ENCODE measurements at places on chromosomes 5 and 9.

GRCh38 chr5:111840036-111840674 lies 83.2 kb upstream of the NREP start:
- DNase-seq = no peak

DNA sequence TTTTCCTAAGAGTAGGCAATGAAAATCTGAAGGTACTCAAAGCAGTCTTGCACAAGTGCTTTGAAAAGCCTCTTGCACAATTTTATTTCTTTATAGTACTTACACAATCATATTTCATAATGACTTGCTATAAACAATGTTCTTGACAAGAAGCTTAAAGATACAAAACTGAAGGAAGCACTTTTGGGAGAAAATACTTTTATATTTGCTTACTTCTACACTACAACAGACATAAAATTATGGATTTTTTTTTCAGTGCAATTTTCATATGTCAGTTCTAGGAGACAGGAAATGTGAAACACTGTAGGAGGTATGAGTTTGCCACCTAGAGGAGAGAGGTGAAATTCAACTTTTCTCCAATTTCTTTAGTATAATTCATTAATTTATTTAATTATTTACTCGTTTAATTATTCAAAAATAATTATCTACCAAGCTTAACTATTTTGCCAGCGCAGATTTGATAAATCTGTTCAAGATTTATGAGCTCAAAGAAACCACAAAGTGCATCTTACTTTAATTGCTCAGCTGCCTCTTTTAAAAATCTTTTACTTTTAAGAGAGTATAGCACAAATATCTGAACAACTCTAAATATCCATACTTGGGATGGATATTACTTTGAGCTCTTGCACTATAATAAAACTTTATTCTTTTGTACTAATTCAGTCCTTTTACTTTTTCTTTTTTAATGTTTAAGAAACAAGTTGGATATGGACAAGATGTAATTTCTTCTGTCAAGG lies 29.0 kb upstream of the CDKN2B start:
- peak; percentile 39 for DNase-seq

- no peak for DNase-seq
Measured at GRCh38 chr9:112555101-112555643, 68.5 kb downstream of the KIAA1958 start.

- DNase-seq = no peak
Measured at GRCh38 chr5:112192866-112193265, 226.2 kb downstream of the EPB41L4A start.

DNA sequence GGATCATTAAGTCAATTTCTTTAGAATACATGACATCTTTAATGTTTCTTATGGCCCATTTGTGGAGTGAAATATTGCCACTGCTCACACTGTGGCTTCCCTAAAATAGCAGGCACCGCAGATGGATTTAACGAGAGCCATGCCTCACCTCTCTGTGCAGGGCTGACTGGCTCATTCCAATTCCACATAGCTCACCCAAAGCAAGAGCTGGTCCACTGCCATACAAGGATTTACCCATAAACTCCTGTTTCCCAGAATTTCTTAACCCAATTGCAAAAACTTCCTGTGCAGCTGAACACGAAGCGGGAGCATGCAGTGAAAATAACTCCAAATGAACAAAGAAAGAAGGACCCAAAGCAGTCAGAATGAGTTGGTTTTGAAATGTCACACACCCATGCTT lies 159.5 kb downstream of the BAAT start:
- DNase-seq = no peak

DNA sequence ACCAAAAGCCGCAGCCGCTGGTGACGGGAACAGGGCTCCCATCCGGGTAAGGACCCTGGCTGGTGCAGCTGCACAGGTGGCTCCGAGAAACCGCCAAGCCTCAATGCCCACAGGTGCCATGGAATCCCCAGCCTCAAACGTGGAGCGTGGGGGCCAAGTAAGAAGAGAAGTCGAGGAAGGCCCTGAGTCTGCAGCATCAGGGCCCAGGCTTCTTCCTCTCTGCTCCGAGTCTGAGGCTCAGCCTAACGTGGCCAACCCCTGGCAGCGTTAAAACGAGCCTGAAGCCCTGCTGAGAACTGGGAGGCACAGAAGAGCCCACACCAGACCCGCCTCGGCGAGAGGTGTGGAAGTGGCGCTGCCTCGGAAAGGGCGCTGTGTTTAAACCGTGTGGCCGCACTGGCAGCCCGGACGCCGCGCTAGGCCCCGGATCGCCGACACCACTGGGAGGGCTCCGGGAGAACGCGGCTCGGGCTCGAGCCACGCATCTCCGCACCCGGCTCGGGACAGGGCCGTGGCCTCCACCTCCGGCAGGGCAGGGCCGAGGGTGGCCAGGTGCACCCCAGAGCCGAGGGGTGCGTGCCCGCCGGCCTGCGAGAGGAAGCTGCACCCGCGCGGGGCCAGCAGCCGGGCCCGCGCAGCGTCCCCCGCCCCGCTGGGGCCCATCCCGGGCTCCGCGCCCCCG lies 730 bp downstream of the ZMYND19 start:
- DNase-seq = no peak

- DNase-seq = peak; percentile 49
Measured at GRCh38 chr5:15105799-15106393, 234.3 kb upstream of the ANKH start.

DNA sequence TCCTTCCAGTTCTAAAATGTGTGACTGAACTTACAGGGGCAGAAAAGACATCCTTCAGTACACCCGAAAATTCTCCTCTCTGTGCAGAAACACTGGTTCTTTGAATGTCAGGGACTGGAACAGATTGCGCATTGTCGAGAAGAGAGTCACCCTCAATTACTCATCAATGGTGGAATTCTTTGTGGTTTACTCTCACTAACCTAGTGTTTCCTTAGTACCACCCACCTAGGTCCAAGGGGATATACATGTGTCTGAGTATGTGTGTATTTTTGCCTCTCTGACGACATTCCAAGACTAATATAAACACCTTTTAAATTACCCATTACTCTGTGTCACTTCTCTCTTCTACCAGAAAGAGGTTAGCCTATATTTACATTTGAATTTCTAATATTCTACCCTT lies 660.8 kb downstream of the TLE1 start:
- peak; percentile 92 for DNase-seq

DNA sequence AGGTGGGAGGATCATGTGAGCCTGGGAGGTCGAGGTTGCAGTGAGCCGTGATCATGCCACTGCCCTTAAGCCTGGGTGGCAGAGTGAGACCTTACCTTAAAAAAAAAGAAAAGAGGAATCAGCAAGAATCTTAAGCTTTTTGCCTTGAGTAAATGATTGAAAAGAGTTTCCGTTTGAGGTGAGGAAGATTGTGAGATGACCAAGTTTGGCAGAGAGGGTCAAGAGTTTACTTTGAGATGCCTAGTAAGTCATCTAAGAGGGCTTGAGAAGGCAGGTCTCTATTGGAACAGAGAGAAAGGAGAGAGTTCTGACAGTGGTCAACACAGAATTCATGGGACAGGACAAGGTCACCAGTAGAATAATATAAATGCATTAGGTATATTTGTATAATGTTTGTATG lies 572.1 kb downstream of the TLE4 start:
- DNase-seq = no peak

DNA sequence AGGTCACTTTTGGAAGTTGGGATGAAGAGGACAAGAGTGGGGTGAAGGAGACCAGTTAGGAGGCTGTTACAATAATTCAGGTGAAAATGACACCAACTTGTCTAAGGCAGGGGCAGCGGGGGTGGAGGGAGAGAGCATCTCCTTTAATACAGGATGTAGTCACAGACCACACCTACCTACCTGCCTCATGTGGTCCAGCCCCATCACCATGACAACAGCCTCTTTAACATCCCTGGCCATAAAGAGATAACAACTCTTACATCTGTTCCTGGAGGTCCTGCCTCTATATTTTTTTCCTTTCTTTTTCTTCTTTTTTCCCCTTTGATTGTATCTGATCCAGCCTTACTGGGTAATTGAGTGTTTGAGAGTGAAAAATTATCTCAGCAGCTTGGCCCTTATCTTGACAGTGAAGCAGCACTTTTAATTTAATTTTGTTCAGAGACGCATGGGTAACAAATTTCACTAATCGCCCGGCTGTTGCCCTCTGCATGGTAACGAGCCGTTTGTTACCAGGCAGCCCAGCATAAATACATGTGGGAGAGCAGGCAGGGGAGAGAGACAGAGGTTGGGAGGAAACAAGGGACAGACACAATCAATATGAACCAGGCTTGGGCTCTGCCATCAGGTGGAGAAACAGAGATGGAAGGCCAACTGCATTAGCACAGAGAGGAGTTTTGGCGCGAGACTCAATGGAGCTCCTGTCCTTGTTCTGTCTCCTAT lies 338.1 kb downstream of the ASTN2 start:
- no peak for DNase-seq

- DNase-seq = no peak
Measured at GRCh38 chr5:34531751-34532360, 124.3 kb upstream of the RAI14 start.

DNA sequence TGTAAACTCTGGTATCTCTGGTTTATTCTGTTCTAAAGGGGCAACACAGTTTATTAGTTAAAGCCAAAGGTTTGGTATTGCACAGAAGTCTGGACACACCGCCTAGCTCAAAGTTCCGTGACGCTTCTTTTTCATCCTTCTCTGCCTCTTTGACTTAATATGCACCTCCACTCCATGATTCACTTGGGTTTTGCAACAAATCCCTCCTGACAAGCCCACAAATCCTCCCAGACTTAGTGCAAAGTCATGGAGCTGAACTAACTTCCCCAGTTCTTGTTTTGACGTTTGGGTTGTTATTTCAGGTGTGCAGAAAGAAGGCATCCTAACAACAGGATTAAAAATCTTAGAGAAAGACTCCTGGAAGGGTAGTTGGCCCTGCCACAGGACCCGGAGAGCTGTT lies 441.6 kb upstream of the DMAC1 start:
- DNase-seq = no peak

DNA sequence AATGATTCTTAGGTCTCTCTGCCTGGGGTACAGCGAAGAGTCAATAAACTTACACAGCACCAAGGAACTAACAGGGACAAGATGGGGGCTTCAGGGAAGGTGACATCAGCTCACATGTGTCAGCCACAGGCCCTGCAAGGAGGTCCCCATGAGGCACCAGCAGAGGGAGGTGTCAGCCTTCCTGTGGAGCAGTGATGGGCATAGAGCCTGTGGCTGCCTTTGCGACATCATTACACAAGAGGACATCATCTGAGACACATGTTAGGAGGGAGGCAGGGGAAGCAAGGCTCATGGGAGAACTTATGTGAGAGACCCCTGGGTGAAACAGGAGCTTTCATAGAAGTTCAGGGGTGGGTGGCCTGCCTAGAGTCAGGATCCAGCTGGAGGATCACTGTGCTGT lies 389.6 kb downstream of the SEMA5A start:
- DNase-seq = no peak

DNA sequence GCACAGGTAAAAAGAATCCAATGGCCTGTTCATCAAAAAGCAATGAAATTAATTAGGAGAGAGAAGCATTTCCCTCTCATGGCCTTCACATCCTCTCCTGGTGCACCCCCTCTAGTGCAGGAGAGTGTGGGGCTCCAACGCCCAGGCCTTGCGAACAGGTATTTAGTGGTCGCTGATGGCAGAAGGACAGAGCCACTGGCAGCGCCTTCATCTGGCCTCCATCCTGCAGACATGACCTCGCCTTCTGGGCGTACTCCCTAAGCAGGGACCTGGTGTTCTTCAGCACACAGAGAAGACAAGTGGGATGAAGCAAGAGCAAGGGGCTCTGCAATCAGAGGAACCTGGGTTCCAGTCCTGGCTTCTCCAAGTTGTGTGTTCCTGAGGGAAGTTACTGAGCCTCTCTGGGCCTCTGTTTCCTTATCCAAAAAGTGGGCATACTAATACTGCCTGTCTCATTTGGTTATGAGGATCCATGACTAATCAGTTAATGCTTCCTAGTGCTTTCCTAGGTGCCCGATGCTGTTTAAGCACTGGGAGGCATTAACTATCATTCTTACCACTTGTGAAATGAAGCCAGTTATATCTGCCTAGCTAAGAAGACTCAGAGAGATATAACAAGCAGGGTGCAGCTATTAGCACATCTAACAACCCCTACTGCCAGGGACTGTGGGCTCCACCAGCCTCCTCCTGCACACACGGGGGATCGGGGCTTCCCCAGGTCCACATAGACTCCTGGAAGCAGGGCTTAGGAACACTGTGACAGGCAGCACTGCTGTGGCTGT lies 77.3 kb downstream of the SEMA4D start:
- DNase-seq = no peak

GRCh38 chr5:175773534-175774070 lies 97.8 kb upstream of the CPLX2 start:
- no peak for DNase-seq

GRCh38 chr5:124179819-124180218 lies 566.6 kb downstream of the ZNF608 start:
- no peak for DNase-seq

GRCh38 chr9:98418578-98419259 lies 163.3 kb upstream of the TBC1D2 start:
- DNase-seq = no peak

- DNase-seq = peak; percentile 82
Measured at GRCh38 chr9:131402738-131403492, 9.0 kb downstream of the PRRC2B start.

GRCh38 chr5:166493612-166494011 lies 1797.8 kb upstream of the WWC1 start:
- DNase-seq = no peak

DNA sequence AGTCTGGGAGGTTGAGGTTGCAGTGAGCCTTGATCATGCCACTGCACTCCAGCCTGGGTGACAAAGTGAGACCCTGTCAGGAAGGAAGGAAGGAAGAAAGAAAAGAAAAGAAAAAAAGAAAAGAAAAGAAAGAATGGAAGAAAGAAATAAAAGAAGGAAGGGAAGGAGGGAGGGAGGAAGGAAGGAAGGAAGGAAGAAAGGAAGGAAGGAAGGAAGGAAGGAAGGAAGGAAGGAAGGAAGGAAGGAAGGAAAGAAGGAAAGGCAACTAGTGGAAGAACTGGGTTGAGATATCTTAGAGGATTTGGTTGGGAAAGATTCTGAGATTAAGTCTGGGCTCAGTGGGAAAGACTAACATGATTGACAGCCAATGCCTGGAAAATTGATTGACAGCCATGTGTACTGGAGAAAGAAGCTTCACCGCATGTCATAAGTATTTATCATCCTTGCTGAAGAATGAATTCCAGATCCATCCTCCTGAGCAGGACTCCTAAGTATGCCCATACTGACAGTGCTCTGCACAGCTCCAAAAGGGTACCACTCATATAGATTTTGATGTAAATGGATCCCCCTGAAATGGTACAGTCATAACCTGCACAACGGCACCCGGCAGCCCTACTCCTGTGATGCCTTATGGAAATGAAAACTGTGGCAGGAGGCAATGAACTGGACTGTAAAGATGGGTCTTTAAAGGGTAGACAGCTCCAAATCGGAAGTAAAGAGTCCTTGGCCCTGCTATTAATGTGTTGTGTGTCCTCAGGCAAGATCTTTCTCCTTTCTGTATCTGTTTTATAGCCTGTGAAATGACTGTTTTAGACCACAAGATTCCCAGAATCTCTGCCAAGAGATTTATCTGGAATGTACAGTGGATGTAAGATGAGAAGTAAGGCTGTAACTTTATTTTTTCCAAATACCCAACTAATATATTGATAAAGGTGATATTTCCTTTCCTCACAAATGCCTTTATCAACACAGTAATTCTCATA lies 16.9 kb upstream of the ADRA1B start:
- no peak for DNase-seq

- DNase-seq = no peak
Measured at GRCh38 chr5:53068291-53068836, 41.2 kb downstream of the MOCS2 start.

- DNase-seq = no peak
Measured at GRCh38 chr5:110807169-110807568, 68.4 kb downstream of the SLC25A46 start.

- DNase-seq = no peak
Measured at GRCh38 chr9:89817151-89817950, 212.5 kb downstream of the GADD45G start.

Data from ACHN (cell line).